ENCODE measurements at places on chromosomes 3 and 15.

DNA sequence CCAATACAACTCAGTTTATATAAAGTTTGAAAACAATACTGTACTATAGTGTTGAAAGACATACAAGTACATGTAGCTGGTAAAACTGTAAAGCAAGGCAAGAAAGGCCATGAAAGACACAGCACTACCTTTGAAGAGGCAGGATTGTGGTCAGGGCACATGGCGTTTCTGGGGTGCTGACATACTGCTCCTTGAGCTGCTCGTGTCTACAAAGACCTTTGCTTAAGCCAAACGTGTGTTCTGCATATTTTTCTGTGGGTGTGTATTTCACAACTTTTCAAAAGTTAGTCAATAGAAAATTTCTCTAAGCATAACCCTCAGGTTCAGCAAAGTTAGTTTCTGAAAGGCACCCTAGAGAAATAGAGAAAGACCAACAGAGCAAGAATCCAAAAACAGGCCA, 14.1 kb upstream of the TOPAZ1 start:
- DNase-seq: no peak

DNA sequence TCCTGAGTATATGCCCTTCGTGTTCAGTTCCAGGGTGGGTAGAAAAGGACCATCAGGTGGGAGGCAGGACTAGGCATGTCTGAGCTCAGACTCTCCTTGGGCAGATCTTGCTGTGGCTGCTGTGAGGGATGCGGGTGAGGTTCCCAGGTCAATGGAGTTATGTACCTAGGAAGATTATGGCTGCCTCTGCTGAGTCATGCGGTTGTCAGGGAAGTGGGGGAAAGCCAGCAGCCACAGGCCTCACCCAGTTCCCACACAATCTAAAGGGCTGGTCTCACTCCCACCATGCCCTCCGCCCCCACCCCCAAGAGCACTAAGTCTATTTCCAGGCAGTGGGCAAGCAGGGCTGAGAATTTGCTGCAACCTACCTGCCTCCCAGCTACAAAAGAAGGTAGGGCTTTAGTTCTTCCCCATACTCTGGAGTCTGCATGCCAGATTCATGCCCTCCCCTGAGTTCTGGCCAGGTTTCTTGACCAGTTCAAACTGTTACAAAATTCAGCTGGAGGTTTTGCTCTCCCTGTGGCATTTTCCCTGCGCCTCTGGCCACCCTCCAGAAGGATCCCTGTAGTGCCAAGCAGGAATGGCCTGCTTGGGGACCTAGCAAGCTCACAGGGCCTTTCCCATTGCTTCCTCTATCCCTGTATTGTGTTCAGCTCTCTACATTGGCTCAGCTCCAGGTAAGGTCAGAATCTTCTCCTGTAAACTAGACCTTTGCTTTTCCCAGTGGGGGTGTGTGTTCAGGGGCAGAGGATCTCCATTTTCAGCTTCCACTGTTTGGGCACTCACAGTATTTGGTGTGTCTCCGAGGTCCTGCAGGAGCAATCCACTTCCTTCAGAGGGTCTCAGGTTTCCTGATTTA, 12.7 kb upstream of the TMCO5A start:
- no peak for DNase-seq

DNA sequence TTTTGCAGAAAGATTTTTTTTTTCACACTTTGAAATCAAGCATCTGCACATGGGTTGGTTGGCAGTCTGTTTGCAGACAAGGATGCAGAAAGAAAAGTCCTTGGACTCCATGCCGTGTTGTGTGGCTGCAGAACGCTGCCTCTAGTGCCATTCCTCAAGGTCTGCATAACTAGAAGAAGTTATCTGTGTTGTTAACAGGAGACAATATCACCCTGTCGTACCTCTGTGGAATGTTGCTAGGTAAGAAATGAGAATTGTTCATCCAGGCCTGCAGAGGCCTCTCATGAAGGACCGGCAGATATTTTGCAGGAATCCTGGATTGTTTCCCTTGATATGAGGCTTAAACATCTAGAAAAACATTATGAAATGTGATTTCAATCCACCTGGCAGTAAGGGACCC, 58.5 kb upstream of the PPARG start:
- no peak for DNase-seq

DNA sequence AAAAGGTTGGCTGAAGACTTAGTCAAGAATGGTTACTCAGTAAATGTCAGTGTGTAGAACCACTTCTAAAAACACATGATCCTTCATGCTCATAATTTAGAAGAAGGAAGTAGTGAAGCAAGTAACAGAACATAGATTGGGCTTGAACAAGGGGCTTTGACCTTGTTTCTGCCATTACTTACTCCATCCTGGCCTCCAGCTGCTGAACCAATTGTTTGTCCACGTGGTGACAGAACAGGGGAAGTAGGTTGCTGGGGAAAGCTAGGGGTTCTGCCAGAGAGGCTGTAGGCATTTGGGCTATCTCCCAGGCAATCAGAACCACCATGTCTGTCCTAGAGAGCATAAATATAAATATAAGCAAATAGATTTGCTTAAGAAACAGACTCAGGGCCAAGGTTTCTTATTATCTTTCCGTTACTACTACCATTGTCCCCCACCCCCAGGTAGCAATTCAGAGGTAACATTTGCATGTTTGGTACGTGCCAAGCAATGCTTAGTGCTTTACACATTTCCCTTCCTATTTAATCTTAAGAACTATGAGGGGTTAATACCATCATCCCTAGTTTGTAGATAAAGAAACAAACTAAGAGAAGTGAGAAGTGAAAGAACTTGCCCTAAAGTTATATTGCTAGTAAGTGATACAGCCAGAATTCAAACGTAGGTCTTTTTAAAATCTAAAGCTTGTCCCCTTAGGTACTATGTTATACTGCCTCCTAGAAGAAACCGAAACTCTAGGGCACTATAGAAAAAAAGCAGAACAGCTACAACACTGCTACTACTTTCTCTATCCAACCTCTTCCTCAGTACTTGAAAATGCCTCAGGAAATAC, 3.0 kb upstream of the SPG11 start:
- no peak for DNase-seq

DNA sequence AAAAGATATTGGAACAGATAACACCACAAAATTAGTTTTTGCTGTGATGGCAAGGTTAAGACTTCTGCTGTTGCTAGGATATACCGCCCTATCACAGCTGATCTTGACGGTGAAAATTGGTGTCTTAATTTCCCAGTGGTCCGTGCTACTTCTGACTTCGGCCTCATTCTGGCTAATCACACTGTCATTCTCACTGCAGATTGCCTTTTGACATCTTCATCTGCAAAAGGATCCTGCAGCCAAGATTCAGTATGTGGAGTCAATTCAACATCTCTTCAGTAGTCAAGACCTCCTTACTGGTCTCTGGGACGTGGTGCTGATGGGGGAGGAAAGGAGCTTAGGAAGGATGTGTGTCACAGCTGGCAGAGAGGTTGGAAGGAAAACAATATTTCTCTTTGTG, 438.6 kb downstream of the WDR72 start:
- no peak for DNase-seq

DNA sequence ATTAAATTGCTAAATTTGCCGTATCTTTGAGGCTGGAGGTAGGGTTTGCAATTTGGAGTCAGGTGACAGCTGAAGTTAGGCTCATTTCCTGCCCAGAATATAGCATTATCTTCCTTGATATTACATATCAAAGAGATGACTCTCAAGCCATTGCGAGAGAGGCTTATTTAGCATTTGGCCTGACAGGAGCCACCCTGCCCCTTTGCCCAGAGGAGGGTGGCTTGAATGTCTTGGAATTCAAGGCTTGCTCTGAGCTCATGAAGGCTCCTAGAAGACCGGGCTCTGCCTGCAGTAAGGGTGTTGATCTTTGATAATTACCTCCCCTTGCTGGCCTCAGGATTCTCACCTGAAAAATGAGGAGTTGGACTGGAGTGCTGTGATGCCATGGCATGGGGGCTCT, 251.4 kb upstream of the C2CD4B start:
- no peak for DNase-seq

DNA sequence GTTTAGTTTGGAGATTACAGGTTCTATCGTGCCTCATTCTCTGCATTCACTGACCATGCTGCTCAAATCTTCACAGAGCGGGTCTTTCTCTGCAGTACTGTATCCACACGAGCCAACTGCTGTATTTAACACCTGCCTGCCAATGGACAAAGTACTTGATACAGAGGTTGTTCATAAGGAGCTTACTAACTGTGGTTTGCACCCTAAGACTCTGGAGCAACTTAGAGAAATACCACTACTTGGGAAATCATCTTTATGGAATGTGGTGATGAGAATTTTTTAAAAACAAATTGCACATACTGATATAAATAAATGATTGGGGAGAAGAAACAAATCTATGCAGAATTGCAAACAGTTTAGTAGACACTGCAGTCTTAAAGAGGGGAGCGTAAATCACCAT, 90.0 kb downstream of the PPP2R3A start:
- DNase-seq: no peak

Data from stimulated activated CD4-positive, alpha-beta T cell treated with anti-CD3 and anti-CD28 coated beads, Interleukin-12 subunit alpha, Interleukin-12 subunit beta, amount 100 ng/mL, for 48 hours (primary cell).